ENCODE measurements at places on chromosomes 5 and 9.
A peak's percentile ranks its signal among the peaks of the same experiment; 100 is the strongest.

- peak; percentile 78 for DNase-seq
Observed at GRCh38 chr9:137458194-137459151, 661 bp downstream of the NSMF start.

- peak; percentile 51 for DNase-seq
Observed at GRCh38 chr9:89603767-89604665, 796 bp upstream of the GADD45G start.

GRCh38 chr5:174794931-174795672 lies 70.7 kb downstream of the MSX2 start:
- DNase-seq = no peak

DNA sequence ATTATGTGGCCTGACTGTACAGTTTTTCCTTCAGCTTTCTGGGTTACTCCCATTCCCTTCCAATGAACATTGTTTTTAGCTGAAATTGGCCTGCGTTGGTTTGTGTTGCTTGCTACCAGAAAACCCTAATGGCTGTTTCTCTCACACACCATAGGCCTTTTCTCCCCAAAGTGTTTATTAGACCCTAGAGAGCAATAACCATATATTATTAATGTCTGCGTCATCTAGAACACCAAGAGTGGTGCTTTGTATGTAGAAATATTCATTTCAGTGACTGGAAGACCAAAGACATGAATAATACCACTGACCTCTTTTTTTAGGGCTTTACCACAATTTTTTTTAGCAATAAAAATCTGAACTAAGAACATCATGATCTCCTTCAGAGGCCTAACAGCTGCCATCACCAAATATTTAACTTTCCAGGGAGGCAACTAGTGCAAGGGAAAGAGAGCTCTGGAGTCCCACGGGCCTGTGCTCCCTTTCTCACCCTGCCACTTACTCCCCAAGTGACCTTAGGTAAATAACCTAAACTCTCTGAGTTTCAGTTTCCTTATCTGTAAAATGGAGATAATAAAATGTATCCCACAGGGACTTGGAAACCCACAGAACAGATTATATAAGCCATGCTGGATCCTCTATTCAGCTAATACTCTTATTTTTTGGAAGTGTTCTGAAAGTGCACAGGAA lies 201.9 kb upstream of the ISL1 start:
- DNase-seq = no peak

- no peak for DNase-seq
Observed at GRCh38 chr9:132694144-132694543, 23.9 kb downstream of the GTF3C4 start.

- no peak for DNase-seq
Observed at GRCh38 chr9:96379461-96379860, 4.0 kb downstream of the SLC35D2 start.

- no peak for DNase-seq
Observed at GRCh38 chr5:1983401-1983800, 100.7 kb upstream of the IRX4 start.

- DNase-seq = no peak
Observed at GRCh38 chr5:1384521-1384920, 39.6 kb upstream of the CLPTM1L start.

GRCh38 chr5:139382807-139383206 lies 290 bp downstream of the SLC23A1 start:
- no peak for DNase-seq

GRCh38 chr5:128099944-128100343 lies 16.4 kb downstream of the SLC12A2 start:
- DNase-seq = no peak

GRCh38 chr5:77302653-77303052 lies 92.2 kb downstream of the PDE8B start:
- DNase-seq = no peak

DNA sequence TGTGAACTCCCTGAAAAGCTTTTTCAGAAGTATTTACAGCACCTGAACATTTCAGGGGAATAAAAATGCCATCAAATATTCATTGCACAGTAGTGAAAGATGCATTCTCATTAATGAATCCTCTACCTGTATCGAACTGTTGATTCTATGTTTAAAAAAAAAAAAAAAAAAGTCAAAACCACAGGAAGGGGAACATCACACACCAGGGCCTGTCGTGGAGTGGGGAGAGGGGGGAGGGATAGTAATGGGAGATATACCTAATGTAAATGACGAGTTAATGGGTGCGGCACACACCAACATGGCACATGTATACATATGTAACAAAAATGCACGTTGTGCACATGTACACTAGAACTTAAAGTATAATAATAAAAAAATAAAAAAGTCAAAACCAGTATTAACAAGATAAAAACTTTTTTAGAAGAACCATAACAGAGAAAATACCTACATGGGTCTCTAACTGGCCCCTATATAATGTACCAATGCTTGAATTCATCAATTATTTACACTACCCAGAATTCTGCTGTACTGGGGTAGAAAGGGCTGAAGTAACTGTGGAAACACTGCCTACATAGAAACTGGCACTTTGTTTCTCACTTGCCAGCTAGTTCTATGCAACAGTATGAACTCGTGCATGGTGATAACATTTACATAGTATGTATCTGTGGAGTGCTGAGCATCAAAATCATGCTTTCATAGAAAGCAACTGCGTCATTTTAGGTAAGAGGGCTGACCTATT lies 48.9 kb downstream of the GNAQ start:
- no peak for DNase-seq

DNA sequence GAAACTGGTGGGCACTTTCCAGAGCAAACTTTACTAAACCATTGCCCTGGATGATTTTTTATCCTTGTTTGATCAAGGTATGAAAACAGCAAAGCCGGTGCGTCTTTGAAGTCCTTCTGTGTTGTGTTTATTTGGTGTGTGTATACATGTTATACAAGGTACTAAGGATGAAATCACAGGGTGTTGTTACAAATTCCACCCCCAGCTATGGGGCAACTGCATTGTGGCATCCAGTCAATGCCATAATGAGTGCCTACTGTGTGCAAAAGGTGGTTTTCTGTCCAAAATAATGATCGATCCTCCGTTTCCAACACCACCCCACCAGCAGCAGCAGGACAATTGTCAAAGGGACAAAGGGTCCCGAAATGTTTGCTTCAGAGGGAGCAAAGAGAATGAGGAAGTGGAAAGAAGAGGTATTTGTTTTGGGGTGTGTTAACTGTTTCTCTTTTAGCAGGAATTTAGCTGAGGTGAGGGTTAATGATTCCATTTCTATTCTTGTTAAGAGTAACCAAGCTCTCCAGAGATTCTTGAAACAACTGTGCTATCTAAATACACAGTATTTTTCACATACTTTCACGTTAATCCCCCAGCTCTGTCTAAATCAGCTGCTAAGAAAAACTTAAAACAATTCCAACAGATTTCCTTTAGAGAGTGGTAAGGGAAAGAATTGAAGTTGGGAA lies 568.7 kb upstream of the KLF4 start:
- no peak for DNase-seq

GRCh38 chr5:142783601-142784341 lies 13.6 kb downstream of the ARHGAP26 start:
- no peak for DNase-seq

DNA sequence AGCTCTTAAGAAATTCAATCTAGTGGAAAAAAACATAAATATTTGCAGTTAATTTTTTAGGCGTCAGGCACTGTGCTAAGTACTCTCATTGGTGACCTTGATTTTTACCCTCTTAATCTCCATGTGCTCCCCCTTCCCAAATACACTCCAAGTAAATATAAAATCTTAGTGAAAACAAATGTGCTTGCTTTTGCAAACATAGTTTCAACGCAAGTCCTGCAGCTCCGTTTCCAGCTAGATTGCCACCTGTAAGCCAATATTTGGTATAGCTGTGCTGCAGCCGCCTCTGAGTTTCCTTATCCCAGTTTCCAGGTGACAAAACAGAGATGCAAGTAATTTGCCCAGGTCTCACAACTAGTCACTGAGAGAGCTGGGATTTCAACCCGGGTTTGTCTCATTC lies 1.9 kb upstream of the MTMR12 start:
- DNase-seq = no peak

DNA sequence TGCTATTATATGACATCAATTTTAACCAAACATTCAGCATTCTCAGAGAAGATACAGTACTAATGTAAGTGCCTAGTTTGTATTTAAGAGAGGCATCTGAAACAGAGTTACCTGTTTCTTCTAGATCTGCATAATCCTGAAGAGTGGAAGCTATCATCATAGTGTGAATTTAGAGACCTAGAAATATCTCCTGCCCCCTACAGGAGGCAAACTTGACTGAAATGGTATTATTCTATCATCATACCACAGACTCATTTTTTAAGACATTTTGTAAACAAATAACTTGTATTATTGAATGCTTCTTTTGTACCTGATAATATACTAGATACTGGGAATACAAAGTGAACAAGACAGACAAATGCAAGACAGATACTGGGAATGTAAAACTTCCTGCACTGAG lies 216.8 kb upstream of the RPS23 start:
- no peak for DNase-seq

DNA sequence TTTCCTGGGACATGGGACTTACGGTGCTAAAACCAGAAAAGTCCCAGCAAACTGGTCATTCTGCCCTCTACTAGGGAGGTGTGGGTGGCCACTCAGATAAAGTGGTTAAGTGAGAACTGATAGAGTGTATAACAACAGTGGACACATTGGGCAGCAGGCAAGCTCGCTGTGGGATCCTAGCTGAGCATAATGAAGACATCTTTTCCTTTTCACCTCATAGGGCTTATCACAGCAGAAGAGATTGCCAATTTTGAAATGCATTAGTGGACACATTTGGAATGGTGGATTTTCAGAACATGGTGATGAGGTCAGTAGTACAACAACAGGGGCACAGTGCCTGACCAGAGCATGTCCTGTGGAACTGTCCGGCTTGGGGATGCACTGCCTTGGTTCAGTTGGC lies 477.1 kb upstream of the KIF2A start:
- DNase-seq = no peak

DNA sequence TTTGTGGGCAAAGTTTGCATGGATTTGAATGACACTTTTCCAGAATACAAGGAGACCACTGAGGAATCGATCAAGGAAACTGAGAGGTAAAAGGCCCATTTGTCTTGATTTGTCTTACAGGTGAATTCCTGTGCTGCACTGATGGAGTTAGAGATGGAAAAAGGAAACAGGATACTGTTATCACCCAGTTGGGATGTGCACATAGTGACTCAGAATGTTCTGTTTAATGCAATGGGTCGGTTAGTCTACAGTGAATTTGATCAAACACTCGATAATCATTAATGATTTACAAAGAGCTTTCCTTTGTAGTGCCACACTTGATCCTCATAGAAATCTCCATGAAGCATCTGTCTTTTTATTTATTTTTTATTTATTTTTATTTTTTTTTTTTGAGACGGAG lies 64.7 kb downstream of the GDA start:
- DNase-seq = no peak

DNA sequence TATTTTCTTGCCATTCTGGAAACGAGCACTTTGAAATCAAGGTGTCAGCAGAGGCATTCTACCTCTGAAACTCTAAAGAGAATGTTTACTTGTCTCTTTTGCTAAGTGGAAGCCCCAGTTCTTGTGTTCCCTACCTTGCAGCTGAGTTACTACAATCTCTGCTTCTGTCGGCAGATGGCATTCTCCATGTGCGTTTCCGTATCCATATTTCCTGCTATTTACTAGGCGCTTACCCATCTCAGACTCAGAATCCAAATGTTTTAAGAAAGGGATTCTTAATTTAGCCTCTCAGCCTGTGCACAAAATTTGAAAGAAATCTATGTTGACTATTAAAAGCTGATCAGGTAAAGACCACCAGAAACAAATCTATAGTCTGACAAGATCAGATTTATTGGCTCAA lies 221.3 kb upstream of the FTMT start:
- DNase-seq = no peak

DNA sequence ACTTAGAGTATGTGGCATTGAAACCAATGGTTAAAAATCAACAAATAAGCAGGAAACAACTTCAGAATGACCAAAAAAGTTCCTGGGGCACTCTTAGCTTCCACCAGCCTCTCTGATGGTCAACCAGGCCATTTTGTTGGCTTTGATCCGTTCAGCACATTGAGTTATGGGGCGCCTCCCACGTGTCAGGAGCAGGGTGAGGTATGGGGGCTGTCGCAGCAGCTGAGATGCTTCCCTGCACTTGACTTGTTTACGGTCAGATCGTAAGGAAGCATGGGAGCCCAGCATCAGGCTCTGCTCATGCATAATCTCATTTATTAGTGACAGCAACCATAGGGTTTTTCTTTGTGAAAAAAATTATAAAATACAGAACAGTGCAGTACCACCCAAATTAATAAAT lies 16.7 kb downstream of the SYK start:
- no peak for DNase-seq

DNA sequence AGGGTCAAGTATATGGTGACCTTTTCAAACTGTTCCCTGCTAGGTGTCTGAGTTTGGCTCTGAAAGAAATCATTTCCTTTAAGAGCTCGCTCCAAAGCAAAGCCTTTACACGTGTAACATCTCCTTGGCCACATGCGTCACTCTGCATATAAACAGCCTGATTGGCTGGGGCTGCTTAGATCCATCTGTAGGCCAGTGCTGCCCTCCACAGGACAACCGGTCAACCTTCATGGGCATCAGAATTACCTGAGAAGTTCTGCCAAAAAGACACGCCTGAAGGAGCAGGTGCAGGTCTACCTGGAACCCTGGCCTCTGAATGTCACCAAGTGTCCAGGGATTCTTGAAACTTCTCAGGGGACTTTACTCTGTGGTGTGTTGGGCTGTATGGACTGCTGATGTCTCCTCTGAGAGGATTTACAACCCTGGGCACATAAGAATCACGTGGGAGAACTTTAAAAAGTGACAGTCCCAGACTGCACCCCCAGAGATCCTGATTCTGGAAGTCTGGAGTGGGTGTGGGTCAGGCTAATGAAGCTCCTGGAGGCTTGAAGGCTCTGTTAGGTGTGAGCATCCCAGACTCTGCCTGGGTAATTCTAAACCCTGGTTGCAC lies 497.6 kb downstream of the GADD45G start:
- DNase-seq = peak; percentile 31

GRCh38 chr9:110173322-110173642 lies 34.7 kb downstream of the C9orf152 start:
- DNase-seq = no peak

DNA sequence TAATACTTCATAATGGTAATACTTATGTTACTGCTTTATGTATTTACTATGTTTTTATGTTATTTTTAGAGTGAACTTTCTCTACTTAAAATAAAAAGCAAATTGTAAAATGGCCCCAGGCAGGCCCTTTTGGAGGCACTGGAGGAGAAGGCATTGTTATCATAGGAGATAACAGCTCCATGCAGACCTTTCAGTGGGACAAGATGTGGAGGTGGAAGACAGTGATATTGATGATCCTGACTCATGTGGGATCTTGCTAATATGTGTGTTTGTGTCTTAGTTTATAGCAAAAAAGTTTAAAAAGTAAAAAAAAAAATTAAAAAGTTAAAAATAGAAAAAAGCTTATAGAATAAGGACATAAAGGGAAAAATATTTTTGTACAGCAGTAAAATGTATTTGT lies 74.5 kb downstream of the IQGAP2 start:
- DNase-seq = no peak

DNA sequence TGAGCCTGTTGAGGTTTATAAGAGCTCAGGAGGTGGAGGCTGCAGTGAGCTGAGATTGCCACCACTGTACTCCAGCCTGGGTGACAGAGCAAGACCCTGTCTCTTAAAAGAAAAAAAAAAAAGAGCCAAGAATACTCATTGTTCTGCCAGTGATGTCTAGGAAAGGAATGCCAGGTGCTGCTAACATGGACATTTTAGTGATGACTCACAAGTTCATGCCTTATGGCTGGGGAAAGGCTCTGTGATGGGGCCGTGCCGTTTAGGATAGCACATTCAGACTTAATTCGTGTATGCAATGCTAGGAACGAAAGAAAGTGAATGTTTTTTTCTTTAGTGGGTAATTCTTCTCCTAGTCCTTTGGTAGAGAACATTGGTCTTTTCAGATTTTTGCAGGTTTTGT lies 134.2 kb downstream of the ARHGAP26 start:
- DNase-seq = no peak
